ENCODE measurements at places on chromosomes 5 and 9.

- DNase-seq = no peak
Observed at GRCh38 chr5:127944125-127944524, 139.4 kb upstream of the SLC12A2 start.

DNA sequence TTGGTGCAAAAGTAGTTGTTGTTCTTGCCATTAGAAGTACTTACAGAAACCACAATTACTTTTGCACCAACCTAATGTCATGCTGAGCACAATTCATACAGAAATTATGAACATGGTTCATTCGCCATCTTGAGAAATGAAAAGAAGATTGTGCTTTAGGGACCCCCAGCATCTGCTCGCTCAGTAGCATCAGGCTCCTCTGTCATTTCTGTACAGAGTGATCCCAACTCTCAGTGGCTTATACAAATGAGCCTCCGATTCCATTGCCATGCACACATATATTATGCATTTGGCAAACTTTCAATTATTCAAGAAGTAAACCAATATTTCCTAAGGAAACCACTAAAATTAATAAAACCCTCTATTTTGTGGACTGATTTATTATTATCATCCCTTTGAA is 266.2 kb downstream of the MED10 start:
- DNase-seq = no peak

- DNase-seq = no peak
Observed at GRCh38 chr9:13817754-13818278, 496.1 kb downstream of the NFIB start.

DNA sequence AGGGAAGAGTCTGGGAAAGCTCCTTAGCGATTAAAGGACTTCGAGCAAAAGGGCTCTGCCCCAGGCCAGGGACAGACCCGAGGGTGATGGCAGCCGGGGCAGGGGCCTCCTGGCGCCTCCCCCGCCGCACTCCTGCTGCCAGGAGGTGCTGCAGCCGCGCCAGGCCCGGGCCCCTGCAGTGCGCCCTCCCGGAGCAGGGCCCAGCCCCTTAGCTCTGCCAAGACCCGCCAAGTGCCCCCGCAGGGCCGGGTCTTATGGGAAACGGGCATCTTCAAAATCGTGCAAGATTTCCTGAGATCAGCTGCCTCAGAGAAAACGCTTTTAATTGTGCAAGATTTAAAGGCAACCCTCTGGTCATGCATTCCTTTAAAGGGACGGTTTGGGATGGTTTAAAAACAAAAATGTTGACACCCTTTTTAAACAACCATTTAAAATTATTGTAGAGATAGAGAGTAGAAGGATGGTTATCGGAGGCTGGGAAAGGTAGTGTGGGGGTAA is 52.4 kb downstream of the CDC14B start:
- DNase-seq = no peak

DNA sequence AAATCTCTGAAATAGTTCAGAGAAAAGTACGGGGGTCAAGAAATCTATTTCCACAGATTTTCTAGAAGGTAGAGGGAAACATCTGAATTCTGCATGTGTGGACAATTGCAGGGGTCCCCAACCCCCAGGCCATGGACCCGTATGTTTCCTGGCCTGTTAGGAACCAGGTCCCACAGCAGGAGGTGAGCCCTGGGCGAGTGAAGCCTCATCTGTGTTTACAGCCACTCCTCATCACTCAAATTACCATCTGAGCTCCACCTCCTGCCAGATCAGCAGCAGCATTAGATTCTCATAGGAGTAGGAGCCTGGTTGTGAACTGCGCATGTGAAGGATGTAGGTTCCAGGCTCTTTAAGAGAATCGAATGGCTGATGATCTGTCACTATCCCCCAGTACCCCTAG is 200.5 kb upstream of the EDIL3 start:
- DNase-seq = no peak

DNA sequence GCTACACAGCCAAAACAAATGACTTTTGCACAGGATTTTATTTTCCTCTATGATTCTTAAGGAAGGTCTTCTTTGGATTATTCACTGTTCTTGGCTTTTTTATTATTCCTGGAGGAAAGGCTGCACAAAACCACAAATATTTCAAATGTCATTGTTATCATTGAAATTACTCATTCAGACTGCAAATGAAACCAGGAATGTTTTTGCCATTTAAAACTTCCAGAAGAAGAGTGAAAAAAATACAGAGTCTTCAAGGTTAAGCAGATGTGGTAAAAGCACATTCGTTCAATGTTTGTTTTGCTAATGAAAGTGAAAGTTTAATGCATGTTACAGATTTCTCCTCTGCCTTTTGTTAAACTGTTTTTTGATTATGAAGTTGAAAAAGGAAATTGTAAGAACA is 238.2 kb downstream of the TLE4 start:
- no peak for DNase-seq

DNA sequence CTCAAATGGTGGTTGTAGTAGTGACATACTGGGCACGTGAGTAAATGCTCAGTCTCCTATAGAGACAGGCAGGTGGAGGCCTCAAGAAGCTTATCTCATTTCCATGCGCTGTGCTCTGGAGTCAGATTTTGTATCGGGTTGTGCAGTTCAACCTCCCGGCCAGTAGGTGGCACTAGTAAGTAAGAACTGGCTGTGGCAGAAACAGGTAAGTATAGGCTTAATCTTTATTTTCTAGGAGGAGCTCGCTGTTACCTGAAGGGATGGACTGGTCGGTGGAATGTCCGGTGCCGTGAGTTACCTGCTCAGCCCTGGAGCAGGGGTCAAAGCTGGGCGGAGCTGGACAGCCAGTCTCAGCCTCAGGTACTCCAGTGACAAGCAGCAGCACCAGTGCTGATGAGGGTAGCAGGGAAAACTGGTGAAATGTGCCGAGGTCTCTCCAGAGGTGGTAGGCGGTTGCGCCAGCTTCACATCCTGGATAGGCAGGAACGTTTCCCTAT is 880.1 kb upstream of the SEMA6A start:
- DNase-seq = peak; percentile 61

DNA sequence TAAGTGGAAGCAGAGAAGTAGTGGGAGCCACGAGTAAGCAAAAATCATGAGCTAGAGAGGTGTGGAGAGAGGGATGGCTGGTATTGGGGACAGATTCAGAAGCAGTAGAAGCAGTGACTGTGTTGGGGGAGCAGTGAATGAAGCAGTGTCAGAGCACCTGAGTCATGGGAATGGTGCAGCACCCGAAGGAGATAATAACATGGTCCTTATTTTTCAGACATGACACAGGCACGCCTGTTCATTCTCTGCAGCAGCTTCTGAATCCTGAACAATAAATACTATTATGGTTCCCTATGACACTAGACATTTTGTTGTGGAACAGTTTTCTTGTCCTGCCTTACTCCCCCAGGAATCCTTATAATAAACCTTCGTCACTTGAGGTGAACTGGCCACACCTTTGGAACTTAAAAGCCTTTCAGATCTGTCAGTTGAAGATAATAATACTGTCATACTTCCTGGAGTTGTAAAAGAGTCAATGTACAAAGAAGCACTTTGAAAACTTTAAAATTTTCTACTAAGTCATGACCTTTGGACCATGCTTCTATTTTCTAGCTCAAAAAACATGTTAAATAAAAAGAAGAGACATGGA is 7.0 kb upstream of the RASA1 start:
- DNase-seq = no peak

- no peak for DNase-seq
Observed at GRCh38 chr5:42825422-42826148, 13.9 kb upstream of the SELENOP start.

DNA sequence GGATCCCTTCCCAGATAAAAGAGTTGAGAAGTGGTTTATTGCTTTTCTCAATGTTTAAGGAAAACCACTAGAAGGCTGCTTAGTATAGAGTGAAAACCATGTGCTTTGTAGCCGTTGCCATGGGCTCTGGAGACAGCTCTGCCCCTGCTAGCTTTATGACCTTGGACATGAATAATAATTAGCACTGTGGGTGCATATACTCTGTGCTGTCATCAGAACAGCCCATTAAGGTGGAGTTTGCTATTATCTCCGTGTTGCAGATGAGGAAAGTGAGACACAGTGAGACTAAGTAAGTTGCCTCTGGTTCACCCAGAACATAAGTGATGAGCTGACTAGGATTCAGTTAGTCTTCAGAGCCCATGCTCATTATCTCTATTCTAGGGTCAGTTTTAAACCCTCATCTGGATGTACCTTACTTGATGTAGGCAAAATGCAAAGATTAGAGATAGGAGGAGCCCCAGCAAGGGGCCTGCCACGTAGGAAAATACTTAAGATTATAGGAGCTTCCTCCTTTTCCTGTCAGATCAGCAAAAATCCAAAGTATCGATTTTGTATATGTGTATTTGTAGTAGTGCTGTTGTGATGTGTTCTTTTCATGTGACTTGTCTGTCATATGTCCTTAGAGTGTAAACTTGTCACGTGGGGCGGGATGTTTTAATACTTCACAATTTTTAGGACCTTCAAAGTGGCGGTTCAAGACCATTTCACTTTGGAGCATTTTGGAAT is 102.5 kb downstream of the TLE4 start:
- no peak for DNase-seq

DNA sequence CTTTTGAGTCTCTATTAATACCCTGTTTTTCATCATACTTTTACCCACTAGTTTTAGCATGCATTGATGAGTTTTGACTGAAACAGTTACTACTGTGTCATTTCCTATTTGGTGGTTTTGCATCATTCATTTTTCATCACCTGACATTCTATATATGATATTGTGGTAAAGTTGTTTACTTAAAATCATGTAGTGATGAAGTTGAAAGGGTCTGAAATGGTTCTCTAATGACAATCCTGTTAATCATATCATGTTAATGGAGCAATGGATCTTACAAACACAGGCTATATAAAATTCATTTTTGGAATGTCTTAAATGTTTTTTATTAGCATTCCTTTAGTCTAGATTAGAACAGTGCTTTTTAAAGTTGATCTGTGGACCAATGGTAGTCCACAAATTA is 84.1 kb downstream of the ERBIN start:
- DNase-seq = no peak

Data from NCI-H2081 treated with DMSO at 0.1 percent for 48 hours (cell line).